ENCODE measurements at places on chromosomes 1 and 21.

DNA sequence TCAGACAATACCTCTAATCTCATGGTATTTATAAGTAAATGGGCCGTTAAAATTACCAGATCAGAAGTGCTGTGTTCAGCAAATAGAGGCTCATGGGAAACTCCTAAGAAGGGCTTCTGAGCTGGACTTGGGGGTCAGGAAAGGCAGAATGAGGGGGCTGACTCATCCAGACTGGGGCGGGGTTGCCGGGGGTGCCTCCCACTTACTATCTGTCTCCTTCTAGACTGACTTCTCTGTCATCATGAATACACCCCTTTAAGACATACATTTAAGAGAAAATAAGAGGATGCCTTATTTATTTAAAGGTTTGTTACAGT is 96.0 kb upstream of the ERRFI1 start:
- no peak for DNase-seq

DNA sequence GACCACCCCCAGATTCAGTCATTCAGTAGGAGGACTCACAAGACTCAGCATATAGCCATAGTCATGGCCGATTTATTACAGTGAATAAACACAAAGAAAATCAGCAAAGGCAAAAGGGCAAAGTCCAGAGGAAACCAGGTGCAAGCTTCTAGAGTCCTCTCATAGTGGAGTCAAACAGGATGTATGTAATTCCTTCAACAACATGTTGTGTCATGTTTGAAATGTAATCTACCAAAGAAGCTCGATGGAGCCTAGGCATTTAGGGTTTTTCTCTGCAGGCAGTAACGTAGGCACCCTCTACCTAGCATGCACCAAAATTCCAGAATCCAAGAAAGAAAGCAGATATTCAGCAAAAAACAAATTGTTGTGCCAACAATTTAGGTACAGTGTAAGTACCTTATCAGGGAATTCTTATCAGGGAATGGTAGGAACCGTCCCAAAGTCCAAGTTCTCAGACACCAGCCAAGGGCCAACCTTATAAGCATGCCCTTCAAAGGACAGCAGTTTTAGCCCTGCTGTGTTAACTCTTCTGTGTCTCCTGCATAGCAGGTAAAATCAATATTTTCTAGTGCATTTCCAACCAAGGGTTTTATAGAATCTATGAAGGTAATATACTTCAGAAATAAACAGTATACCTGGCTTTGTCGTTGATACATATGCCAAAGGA is 16.1 kb upstream of the SLAMF6 start:
- no peak for DNase-seq

GRCh38 chr1:28840928-28841544 is 29.1 kb downstream of the OPRD1 start:
- no peak for DNase-seq

DNA sequence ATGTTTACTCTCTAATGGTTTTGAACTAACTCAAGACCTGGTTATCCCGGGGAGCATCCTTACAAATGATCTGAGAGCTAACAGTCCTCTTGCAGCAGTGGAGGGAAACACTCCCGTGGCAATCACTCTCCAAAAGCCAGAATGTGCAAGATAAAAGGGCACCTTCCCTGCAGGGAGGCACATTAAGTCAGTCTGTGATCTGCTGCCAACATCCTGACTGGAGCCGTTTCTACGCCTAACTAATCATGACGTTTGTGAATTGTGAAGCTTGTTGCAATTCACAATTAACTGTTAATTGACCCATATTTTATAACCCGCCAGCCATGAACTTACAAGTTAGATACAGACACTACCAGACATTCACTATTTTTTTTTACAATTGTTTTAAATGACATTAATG is 52.1 kb upstream of the LGALS8 start:
- DNase-seq, result no peak

GRCh38 chr1:7508934-7509519 is 262.1 kb upstream of the VAMP3 start:
- DNase-seq, result no peak
